CD4-positive, alpha-beta T cell treated with Interleukin-6 at 100 ng/mL for 8 hours (primary cell): ENCODE measurements at places on chromosomes 11 and 22.

GRCh38 chr11:76602431-76602861 is 68.1 kb downstream of the LRRC32 start:
- no peak for DNase-seq

- DNase-seq = no peak
These were observed 9.6 kb downstream of the DENND6B start for GRCh38 chr22:50317178-50317577.

- no peak for DNase-seq
These were observed 129.6 kb downstream of the CEP164 start for GRCh38 chr11:117457031-117457785.

DNA sequence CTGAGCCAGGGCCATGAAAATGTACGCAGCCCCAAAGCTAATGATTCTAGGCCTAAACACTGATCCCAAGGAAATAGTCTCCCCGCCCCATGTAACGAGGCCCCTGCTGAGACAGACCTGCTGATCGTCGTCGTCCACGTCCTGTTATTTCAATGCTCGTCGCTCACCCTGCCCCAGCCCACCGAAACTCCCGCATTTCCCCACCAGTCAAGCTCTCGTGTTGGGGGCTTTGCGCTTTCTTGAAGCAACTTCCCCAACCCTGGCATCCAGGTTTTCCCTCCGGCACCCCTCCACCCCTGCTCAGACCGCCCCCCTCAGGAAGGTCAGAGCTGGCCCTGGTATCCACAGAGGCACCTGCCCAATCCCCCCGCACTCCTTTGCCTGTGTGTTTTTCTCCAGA is 58.8 kb upstream of the LINC01488 start:
- DNase-seq = no peak

DNA sequence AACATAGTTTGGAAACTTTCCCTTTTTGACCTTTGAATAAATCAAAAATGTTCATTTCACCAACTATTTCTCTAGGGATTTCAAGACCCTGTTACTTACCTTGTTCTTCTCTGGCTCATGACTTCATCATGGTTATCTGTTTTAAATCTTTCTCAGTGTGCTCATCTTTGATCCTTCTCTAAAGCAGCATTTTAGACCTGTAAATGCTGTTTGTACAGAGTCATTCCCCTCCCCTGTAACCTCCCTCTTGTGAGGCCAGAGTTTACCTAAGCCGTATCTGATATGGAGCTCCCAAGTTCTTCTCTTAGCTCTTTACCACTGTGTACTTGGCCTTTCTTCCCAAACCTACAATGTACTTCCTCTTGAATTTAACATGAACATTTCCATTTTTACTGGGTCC is 56.0 kb downstream of the ACER3 start:
- no peak for DNase-seq

DNA sequence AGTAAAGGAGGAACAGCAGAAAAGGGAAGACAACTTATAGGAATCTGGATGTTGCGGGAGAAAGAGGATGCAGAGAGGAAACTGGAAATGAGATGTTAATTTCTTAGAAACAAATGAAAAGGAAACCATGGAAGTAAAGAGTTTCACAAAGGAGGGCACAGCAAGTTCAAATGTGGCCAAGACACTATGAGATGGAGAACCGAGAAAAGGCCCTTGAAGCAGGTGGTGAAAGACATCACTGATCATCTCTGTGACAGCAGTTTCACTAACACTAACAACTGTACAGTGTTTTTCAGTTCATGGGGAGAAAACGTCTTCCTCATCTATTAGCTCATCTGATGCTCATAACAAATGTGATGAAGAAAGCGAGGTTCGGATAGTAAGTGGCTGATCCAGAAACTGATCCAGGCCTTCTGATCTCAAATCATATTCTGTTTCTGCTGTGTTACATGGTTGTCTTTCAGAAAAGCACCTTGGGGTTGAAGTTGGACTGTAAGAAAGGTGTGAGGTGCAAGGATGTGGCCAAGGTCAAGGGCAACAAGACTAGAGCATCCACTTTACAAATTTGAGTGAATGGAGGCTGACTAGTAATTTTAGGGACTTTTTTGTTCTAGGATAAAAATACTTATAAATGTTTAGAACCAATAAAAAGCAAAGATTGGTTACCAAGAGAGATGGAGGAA is 492.1 kb upstream of the CADM1 start:
- no peak for DNase-seq

DNA sequence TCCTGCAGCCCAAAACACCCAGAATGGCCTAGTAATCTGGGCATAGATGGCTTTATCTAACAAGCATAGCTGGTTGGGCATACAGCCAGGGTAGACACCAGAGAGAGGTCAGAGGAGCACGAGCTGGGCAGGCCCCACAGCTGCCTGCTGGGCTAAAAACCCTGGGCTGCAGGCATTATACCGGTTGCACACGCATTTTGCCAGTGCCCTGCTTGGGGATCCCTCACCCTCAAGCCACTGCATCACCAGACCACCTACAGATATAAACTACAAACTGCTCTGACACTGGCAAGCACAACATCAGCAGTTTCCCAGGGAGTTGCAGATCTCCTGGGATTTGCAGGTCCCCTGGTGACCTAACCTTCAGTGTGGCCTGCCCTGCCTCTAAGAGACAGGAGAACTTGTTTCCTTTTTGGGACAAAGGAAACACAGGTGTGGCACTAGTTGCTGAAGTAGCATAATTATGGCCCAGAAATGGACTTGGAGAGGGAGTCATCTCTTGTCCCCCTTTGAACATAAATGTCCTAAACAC is 79.1 kb upstream of the SC5D start:
- no peak for DNase-seq

DNA sequence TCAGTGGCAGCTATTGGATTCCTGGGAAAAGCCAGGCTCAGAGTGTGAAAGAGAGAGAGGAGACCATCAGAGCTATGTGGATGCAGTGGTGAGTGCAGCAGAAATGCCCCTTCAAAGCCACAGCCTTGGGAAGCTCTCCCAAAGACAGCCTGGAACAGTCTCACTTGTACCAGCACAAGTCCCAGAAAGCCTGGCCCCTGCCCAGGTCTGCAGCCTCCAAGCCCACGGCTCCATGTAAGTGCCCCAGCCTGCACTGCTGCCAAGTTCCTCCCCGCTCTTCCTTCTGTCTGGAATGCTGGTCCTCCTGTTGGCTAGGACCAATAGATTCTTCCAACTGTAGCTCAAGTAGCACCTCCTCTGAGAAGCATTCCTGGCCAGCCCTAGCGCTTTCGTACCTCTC is 539.7 kb downstream of the MIAT start:
- no peak for DNase-seq

GRCh38 chr11:61201476-61201875 is 1.8 kb upstream of the PGA3 start:
- no peak for DNase-seq

DNA sequence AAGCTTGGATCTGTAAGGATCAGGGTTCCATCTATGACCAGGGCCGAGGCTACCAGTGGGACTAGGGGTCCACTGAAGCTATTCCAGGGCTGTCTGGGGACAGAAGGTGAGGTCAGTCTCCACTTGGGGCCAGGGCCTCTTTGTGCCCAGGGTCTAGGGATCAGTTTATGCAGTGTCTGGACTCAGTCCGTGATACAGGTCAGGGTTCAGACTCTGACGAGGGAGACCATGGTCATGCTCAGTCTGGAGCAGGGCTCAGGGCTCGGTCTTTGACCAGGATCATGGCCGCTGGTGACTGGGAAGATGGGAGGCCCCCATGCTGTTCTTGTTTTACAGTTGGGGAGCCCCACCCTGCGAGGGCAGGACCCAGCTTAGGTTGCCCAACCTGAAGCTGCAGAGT is 11.8 kb downstream of the TSSC4 start:
- DNase-seq = no peak

DNA sequence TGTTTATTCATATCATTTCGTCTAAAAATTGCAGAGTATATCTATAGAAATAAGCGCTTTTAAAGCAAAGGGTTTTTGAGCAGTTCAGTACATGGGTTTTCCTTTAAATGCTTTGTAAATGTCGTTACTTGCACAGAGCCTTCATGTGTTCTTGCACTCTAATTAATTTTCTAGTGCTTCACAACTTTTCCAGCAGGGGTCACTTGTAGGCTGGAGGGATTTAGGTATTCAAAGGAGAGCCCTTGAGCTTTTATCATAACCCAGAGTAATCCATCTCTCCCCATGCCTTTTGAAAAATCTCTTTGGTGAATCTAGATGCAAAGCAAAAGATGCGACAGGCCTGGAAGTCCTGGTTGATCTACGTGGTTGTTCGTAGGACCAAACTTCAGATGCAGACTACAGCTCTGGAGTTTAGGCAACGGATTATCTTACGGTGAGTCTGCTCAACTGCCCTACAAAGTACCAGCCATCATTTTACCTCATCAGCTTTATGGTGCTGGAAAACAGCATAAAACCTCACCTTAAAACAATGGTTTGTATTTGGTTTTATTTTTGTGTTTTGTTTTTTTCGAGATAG is 60.4 kb downstream of the SFI1 start:
- DNase-seq = peak; percentile 12

DNA sequence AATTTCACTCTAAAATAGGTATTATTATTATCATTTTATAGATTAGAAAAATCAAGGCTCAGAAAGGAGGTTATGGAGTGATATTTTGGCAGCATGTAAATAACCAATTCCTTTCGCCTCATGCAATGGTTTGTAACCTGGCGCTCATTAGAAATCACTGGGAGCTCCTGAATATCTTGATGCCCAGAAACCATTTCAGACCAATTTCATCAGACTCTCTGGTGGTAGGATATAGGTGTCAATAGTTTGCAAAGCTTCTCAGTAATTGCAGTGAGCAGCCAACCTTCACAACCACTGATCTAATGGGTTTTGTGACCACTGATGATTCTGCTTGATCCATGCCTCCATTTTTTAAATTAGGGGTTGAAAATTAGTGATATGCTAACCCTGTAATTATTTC is 57.8 kb upstream of the ZC3H12C start:
- DNase-seq = no peak

GRCh38 chr11:15638386-15638787 is 523.7 kb downstream of the INSC start:
- no peak for DNase-seq

GRCh38 chr11:57815476-57815875 is 53.9 kb downstream of the CTNND1 start:
- no peak for DNase-seq
